ENCODE measurements at places on chromosomes 2 and 18.

- DNase-seq: no peak
These were observed 163.9 kb downstream of the IKZF2 start for GRCh38 chr2:212987492-212987891.

GRCh38 chr18:27685807-27686412 is 491.0 kb downstream of the CDH2 start:
- DNase-seq: no peak

- DNase-seq: no peak
These were observed 499.6 kb upstream of the ACVR2A start for GRCh38 chr2:147345246-147345645.

GRCh38 chr2:152485954-152486736 is 151.2 kb downstream of the FMNL2 start:
- no peak for DNase-seq

DNA sequence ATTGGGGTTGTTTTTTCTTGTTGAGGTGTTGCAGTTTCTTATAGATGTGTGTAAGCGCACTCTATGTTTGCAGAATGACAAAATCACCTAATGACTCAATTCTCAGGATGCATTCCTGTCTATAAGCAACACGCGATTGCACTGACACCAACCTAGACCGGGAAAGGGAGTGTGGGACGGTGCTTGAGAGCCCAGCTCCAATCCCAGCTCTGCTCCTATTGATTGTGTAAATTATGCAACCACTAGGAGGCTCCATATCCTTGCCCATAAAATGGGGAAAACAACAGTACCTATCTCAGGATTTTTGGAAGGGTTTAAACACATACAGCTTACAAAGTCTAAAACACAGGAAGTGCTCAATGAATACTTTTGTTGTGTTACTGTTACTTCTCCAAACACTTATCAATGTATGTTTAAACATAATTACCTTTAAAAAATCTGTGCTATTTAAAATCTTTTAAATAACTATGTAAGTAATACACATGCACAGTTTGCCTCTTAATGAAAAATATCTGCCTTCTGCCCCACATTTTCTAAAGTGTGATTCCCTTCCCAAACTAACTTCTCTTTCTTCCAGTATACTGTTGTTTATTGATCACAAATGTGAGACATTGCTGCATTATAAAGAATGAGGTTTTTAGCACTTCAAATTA is 132.5 kb downstream of the SPHKAP start:
- no peak for DNase-seq

DNA sequence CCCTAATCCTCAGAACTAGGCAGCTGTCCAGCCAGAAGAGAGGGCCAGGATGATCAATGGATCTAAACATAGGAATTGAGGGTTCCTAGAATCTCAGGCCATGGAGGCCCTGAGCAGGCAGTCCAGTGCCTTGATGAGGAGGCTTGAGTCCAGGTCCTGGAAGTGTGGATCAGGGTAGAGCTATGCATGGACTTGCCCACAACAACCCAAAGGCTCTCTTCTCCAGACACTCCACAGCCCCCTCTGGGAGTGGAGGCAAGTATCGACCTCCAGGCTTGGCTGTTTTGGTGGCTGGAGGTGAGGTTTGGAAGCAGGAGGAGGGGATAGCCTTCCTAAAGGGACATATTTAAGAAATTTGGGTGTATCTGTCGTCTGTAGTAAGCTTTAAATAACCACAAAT is 45.7 kb downstream of the NAPG start:
- DNase-seq: no peak

- DNase-seq: peak; percentile 40
These were observed 43.6 kb downstream of the FECH start for GRCh38 chr18:57542812-57543427.

DNA sequence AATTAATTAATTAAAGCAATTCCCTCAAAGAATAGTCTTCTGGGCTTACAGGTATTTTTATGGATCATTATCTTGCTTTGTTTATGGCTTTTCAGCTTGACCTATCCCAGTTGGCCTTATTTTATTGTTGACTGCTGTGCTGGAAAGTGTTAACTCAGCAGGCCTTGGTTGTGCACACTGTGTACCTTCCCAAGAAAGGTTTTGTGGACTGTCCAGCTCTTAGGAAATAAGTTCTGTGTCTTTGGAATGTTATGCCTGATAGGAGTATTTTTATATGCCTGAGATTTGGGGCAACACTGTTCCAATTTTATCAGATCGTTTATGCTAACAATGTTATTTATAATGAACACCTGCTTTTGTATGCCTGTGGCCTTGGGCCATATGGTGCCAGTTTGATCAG is 671.9 kb upstream of the ZNF804A start:
- no peak for DNase-seq

GRCh38 chr2:19360966-19361321 is 2.5 kb upstream of the OSR1 start:
- DNase-seq: no peak

DNA sequence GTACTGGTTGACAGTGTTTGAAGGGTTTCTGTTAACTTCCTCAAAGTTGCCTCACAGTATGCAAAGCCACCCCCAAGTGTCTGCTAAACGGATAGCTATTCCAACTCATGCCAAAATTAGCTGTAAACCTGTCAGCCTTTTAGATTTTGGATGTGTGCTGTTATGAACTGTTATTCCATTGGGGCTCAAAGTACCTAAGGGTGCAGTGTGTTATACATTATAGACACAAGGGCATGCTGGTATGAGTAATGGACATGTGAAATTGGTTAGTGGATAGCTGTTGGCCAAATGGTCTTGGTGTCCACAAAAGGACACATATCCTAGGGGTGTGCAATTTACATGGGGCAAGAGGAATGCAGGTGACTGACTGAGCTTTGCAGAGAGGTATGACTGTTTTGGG is 33.7 kb upstream of the CCBE1 start:
- DNase-seq: no peak

DNA sequence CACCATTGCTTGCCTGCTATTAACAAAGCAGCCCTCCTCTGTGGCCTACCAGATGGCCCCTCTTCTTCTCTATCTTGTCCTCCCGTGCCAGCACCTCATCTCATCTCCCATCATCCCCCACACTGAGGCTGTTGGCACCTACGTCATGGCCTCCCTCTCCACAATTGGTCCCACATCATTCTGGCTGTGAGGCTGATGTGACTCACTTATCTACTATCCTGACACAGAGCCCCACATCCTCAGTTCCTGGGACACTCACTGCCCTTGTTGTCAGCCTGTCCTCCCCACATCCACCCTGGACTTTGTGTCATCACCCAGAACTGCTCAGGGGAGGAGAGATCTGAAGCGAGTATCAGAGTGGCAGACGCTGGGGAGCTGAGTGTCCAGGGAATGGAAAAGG is 102.9 kb downstream of the MRO start:
- no peak for DNase-seq

DNA sequence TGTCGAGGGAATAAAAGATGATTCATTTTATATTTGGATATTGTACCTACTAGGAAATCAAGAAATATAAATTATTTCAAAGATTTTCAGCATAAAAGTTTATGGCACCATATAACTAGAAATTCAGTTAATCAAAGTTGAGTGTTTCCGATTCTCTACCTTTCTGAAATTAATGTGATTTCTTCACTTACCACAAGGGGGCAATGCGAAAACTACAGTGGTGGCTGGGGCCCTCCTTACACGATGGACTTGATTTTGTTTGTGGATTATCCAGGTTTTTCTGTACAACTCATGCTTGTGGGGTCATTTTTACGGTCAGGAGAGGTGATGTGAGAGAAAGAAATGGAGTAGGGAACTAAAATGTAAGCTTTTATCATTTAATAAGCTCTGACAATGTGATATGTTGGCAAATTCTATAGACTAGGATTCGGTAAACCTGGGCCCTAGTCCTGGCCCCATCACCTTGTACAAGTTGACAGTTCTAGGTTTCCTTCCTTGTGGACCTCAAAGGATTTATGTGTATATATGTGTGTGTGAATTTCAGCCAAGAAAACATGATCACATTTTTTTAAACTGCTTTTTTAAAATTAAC is 47.6 kb downstream of the G6PC2 start:
- no peak for DNase-seq

GRCh38 chr18:179499-179898 is 21.1 kb downstream of the USP14 start:
- DNase-seq: no peak

- no peak for DNase-seq
These were observed 46.7 kb downstream of the RNU4ATAC start for GRCh38 chr2:121577381-121577780.

DNA sequence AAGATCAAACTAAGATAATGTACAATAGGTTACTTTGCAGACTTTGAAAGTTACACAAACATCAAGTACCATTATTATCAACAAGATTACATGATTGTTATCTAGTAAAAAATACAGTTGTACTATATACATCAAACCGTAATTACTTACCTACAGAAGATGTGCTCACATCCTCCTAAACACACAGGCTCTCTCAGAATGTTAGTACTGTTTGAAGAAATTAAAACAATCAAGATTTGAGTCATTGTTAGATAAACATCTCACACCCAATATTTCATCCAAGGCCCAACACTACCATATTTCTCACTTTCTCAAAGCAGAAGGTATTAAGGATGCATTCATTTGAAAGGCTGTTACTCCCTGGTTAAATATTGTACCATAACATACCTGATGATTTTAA is 12.6 kb downstream of the BARD1 start:
- no peak for DNase-seq

- no peak for DNase-seq
These were observed 130.0 kb upstream of the STON1 start for GRCh38 chr2:48399828-48400552.

DNA sequence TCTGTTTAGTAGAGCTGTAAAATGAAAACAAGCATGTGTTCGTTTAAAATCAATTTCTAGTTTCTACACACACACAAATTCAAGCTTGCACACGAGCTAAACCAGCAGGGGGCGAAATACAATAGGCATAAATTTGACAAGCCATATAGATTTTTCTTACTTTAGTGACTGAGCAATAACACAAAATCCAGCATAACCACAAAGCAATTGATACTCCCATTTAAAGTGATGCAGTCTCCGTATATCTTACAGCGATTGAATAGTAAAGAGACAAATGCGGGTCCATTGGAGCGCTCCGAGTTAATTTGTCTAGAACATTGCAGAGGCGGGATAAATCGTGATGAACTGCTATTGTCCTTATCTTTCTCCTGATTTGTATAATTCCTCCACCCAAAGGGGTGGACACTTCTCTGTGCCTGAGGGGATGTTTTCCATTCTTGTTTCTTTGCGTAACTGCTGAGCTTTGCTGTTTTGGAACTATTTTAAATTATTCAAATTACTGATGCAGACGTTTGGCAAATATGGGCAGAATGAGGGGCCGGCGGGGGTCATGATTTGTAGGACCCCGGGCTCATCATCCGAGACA is 1.2 kb upstream of the AFTPH start:
- peak; percentile 23 for DNase-seq

- DNase-seq: no peak
These were observed 281.1 kb upstream of the POU3F3 start for GRCh38 chr2:104572834-104573233.

- no peak for DNase-seq
These were observed 41.1 kb upstream of the EPB41L3 start for GRCh38 chr18:5584746-5585417.

GRCh38 chr2:11080253-11081115 is 74.8 kb upstream of the SLC66A3 start:
- no peak for DNase-seq

GRCh38 chr2:17571681-17572080 is 31.2 kb downstream of the VSNL1 start:
- no peak for DNase-seq

DNA sequence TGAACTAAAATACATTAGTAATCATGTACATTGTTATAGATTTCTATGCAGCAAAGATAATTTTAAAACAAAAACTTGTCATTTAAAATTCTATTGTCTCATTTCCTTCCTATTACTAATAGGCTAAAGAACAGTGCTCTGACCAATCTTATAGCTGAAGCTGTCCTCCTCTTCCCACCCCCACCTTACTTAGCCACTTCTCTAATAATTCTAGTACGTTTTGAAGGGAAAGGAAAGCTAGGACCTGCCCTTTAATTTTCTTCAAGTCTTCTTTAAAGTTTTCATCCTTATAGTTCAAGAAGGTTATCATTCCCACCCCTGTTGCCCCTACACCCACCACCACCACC is 121.6 kb downstream of the RBMS1 start:
- DNase-seq: no peak

- no peak for DNase-seq
These were observed 80.0 kb upstream of the PXDN start for GRCh38 chr2:1824202-1824905.

- DNase-seq: no peak
These were observed 1.4 kb downstream of the LBH start for GRCh38 chr2:30232801-30233130.

- DNase-seq: no peak
These were observed 124.3 kb downstream of the ICOS start for GRCh38 chr2:204060841-204061240.

GRCh38 chr2:145484448-145485097 is 964.7 kb upstream of the ZEB2 start:
- DNase-seq: no peak

DNA sequence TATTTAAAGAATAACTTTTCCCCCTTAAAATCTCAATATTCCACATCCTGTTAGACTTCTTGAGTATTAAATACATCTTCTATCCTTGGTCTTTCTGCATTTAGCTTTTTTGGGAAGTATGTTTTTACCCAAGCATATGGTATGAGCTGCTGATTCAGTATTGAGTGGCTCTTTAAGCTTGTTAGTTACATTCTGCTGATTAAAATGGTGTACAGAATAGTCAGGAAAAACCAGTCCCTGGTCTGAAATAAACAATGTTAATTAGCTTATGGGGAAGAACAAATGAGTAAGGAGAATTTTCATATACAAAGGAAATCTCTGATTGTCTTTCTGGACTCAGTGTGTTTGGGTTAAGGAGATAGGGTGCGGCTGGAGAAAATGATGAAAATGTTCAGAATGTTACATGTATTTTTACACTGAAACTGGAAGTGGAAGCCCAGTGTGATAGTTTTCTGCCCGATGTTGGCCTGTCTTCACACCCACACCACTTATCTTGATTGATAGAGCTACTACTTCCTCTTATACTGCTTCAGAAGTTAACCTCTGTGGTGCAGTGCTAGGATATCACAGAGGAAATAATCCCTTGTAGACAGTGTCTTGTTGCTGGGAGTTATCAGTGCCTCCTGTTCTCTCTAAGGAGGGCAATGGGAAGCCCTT is 84.0 kb downstream of the MSH2 start:
- no peak for DNase-seq

- DNase-seq: no peak
These were observed 7.6 kb downstream of the ESPNL start for GRCh38 chr2:238107525-238108422.

DNA sequence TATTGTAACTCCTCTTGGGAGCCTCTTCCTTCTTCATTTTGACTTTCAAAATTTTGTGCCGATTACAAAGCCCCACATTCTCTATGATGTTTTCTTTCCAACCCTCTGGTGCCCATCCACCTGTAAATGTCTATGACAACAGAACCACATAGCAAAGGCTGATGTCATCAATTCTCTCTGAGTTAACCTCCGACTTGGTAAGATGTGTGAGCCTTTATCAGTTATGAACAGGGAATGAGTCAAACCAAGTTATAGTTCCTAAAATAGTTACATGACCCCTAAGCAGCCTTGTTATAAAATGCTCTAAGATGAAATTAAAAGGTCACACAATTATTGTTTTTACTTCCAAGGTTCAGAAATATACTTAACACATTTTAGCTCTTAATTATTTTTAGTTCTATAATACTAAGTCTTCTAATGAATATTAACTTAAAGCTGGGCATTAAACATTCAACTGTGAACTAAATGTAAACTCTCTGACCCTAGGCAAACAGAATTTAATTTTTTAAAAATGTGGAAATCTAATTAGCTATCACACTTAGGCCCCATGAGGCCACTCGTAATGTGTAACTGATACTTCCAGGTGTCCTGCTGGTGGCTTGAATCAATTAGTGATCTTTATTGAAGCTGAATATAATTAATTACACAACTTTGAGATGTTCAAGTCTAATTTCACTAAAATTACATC is 102.3 kb upstream of the CYRIA start:
- DNase-seq: no peak
